ENCODE measurements at places on chromosomes 11 and 22.

GRCh38 chr11:132844956-132845696 lies 687.2 kb downstream of the OPCML start:
- DNase-seq: no peak

DNA sequence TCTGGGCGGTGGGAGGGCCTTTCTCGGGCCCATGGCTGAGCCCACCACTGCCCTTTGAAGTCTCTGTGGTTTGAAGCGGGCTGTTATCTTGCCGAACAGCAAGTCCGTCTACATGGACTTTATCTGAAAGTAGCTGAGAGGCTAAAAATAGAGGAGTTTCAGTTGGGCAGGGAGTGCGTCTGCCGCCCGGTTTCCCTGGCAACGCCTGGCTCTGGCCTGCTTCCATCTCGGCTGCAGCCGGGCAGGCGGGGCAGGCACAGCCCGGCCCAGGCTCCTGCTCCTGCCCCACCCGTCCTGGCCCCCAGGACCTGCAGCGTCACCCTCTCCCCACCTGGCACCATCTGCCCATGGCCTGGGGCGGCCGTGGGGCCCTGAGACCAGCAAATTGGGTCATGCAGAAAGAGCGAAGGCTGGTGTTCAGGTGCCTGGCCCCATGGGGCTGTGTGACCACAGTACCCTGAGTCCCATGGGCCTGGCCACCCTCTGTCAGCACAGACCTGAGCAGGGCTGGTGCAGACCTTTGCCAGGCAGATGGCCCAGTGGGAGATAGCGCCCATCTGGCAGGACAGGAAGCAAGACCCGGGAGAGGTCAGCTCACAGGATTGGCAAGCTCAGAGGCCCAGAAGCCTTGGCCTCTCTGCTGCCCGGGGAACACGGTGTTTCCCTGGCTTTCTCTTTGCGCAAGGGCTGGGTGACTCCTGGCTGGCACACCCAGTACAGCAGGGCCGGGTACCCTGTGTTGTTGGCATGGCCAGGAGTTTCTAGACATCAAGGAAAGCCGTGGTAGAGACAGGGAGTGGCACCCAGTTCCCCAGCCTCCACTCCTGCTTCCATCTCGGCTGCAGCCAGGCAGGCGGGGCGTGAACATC lies 79.1 kb upstream of the KCNQ1OT1 start:
- no peak for DNase-seq

DNA sequence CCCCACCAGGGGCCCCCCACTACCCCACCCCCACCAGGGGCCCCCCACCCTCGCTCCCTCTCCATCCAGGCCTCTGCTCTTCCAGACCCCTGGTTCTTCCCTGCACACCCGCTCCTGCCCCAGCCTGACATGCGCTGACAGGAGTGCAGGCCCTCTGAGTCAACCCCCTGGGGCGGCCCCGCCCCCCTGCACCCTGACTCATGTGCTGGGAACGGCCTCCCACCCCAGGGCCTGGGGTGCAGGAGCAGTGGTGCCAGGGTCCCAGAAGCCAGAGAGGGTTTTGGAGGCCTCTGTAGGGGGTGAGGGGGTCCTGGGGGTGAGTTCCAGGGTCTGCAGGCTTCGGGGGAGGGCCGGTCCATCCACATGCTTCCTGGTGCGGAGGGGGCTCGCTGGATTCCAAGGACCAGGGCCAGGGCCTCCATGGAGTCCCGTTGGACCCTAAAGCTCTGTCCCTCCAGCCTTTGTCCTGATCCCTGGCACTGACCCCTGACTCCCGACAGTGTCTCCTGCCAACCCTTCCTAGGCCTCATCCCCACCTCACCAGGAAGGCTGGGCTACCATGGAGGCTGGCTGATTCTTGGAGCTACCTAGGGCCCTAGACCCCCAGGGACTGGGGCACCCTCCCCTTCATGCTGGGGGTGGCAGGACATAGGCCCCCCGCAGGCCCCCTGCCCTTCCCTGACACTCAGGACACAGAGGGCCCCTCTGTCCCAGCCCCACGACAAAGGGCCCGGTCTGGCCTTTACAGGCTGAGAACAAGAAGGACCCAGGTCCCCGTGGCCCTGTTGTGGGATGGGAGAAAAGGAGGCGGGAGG lies 583 bp upstream of the PKP3 start:
- DNase-seq: peak; percentile 50

- no peak for DNase-seq
Observed at GRCh38 chr11:118058311-118059245, 18.3 kb upstream of the TMPRSS4 start.

DNA sequence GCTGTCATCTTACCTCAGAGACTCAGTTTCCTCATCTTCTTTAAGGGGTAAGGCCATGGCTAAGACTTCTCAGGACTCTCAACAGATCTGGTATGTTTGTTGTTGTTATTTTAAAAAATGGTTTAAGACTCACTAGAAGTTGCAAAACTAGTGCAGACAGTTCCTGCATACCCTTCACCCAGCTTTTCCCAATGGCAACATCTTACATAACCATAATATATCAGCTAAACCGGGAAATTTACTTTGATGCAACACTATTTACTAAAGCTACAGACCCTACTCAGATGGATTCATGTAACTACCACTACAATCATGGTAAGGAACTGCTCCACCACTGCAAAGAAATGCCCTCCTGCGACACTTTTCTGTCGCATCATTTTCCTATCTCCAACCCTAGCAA lies 20.4 kb downstream of the LGR4 start:
- no peak for DNase-seq

DNA sequence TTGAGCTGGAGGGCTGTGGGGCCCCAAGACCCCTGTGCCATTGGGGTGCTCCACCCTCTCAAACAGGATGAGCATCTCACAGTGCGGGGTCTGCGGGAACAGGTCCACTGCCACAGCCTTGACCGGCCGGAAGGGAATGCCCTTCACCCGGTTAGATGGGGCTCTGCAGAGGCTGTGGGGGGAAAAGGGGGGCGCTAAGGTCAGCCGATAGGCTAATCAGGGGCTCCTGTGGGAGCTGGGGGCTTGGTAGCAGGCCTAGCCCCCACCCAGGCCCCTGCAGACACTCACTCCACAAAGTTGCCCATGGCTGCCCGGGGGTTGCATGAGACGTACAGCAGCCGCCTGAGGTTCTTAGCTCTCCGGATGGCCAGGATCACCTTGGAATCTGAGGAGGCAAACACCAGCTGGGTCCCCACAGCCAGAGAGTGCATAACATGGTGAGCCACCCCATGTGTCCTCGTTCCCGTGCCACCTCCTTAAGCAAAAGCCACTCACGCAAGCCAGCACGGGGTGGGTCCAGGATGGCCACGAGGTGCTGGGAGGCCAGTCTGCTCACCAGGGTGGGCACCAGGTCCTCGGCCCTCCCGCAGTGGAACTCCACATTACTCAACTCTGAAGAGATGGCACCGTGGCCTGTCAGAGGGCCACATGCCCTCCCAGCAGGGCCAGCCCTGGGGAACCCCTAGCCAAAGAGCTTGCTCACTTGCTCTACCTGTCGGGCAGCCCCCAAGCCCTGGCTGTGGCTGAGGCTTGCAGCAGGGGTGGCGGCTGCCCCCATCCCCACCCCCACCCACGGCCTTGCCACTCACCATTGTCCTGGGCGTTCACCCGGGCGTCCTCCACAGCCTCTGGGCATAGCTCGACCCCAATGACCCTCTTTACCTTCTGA lies 3.0 kb upstream of the RANBP1 start:
- no peak for DNase-seq
